ENCODE measurements at places on chromosomes 2 and 18. TPM values are rescaled to one million over a fixed set of nuclear protein-coding genes. Genes with fewer than 3 reads are reported as not detected.

DNA sequence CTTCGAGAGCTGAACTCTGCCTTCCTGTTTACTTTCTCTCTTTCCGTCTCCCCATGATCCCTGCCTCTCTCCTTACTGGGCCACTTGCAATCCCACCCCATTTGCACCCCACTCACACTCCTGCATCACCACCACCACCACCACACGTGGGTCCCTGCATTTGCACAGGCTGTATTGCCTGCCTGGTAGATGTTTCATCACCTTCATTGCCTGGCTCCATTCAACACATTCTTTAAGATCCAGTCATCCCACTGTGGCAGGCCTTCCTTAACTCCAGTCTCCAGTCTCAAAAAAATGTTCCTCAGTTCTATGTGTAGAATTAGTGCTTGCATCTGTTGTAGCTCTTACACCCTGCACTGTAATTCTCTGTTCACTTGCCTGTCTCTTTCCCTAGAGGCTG, 13.9 kb downstream of the NOSTRIN start:
- DNase-seq = no peak

DNA sequence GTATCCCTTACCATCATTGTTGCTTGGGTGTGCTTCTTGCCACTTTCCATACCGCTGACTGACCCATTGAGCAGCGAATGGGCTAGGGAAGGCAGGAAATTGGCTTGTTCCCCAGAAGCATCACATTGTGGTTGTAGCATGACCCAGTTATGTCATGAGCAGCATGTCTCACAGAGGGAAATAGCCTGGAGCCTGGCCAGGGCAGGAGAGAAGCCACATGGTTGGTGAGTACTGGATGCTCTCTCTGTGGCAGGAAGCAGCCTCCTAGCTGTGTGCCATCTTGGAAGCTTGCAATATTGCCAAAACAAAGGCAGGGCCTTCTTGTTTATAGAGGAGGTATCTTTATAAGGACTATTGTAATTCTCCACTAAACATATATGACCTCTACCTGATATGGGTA, 482.6 kb downstream of the PIK3C3 start:
- no peak for DNase-seq

GRCh38 chr2:216139884-216140283, 30.7 kb downstream of the XRCC5 start:
- DNase-seq = no peak

DNA sequence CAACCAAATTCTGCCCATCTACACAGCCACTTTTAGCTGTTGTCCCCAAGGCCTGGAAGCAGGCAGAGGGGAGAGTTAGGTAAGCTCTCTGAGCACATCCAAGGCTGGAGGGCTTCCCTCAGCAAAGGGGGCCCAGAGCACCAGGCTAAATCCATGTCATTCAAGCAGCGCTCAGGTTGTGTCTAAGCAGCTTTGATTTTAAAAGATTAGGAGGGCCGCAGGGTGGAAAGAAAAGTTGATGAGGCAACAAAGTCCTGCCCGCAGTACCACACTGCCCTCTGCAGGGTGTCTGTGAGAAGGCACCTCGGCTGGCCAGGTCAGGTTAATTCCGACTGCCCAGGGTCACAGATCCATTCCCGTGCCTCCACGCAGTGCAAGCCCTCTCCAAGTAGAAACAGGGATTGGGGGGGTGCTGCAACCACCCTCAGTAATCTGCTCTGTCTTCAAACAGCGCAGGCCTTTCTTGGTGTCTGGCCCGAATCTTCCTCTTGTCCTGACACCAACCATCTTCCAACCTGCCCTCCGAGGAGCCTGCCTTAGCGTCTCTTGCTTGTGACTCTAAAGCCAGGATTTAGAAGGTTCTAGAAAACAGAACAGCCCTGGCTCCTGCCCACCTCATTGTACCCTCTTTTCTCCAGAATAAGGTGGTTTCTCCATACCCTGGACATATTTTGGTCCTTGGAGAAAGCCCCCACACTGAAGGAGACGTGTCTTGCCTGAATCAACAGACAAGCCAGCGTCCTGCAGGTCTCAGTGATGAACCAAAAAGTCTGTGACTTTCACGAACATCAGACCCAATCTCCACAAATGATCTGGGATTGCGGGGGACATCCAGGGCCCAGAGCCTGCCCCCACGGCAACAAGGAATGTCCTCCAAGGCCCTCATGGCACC, 289.2 kb downstream of the TNS1 start:
- DNase-seq = peak; percentile 55

DNA sequence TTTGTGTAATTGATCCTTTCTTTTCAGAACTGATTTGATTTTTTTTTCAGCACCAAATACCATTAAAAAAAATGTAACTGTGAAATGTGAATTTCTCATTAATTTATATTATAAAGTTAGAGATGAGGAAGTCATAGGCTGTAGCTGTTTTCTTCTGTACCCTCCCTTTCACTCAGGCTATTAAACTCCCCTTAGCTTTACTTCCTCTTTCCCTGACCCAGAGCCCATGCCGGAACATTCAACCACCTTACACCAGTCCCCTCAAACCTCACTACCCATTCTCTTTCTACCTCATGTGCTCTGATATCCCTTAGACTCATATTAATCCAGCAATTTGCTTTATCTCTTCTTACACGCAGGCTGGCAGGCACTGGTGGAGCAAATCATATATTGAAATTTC, 12.4 kb downstream of the GALNT5 start:
- no peak for DNase-seq

DNA sequence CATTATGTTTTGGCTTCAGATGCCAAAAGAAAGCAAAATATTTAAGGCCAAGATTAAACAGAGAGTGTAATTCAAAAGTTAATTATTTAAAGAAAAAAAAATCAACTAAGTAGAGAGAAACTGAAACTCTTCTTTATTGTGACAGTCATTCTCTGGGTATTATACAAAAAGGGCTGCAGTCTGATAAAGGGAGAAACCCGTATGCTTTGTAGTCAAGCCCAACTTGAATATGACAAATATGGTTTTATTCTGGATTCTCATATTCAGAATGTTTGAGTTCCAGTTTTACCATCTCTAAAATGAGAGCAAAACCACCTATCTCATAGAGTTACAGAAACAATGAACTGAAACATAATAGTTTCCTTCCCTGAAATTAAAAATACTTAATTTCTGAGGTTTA, 8.2 kb downstream of the CDH2 start:
- no peak for DNase-seq

DNA sequence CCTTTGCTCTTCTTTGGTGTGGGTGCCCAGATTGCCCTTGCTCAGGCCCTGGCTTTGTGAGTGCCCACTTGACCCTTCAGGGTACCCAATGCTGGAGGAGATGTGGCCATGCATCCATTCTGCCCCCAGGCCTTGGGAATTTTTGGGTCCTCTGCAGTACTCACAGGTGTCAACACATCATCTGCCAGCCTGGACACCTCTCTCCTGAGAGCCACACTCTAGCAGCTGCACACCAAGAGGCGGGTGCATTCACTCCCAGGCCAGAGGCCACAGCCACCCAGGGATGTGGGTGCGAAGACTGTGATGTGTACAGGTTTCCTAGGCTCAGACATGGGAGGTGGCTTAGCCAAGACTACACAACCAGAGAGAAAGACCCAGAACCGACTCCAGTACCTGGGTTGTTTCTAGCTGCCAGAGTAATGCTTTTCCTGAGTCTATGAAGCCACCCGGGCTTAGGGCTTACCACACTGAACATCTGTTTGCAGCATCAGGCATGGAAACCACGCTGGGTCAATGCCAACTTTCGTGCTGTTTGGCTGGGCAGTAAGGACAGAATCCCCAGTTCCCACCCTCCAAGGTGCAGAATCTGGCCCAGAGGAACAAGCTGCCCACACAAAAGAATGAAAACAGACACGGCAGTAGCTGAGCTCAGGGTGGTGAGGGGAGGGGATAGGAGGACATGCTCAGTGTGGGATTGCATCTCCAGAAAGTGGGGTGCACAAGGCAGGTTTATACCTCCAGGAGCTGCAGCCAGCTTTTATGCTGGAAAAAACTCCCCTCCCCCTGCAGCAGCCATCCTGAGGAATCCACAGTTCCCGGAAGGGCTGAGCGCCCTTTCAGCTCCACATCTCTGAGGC, 40.1 kb downstream of the KCNF1 start:
- DNase-seq = no peak

GRCh38 chr2:34991508-34992274, 1363.9 kb upstream of the CRIM1 start:
- no peak for DNase-seq

DNA sequence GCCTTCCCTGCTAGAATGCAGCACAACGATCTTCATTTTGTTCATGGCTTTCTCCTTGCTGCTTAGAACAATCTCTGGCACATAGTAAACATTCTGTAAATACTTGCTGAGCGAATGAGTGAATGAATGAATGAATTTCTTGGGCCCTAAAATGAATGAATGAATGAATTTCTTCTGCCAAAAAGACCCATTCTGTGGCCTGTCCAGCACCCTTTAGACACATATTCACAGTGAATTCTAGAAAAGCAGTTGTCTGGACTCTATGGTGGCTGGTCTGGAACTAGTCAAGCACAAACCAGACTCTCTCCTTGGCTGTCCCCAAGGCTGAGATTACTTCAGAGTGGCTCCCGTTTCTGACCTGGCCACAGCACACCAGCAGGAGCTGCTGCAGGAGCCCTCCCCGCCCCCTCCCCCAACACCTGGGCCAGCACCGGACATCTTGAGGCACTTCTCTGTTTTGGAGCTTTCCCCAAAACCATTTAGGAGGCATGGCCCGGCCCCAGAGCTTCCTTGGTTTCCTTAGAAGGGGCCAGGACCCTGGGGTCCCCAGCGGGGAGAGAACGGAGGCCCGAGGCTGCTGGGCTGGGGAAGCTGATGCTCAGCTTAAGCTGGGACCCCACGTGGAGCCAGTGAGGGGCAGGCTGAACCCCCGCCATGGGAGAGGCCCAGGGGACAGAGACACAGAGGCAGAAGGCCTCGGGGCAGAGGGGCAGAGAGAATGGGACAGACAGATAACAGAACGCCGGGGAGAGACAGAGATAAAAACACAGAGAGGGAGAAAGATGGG, 159.0 kb downstream of the ZFP36L2 start:
- no peak for DNase-seq

- DNase-seq = no peak
Measured at GRCh38 chr18:46652372-46652771, 4.6 kb downstream of the LOXHD1 start.

DNA sequence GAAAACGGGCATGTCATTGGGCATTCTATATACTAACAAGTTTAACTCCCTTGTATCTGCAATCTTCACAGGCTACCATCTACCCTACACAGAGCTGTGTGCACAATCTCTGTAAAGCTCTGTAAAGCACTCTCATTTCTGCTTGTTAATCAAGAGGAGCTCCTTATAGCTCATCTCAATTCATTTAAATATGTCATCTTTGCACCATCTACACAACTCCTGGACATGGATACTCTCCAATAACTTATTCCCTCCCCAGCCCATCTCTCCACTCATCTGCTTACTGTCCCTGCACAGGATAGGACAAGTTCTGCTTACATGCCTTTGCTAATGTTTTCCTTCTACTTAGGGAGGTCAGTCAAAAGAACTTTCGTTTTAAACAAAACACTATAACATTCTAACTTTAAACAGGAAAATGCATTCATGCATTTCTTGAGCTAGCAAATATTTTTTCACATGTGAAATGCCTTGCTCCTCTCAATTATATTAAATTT, 61.4 kb downstream of the DPP4 start:
- no peak for DNase-seq

- DNase-seq = peak; percentile 81
Measured at GRCh38 chr18:48022531-48023329, 92.3 kb upstream of the SMAD2 start.

GRCh38 chr2:9213477-9214051, 7.0 kb downstream of the ASAP2 start:
- no peak for DNase-seq

GRCh38 chr2:11799826-11800225, 53.4 kb downstream of the LPIN1 start:
- no peak for DNase-seq

DNA sequence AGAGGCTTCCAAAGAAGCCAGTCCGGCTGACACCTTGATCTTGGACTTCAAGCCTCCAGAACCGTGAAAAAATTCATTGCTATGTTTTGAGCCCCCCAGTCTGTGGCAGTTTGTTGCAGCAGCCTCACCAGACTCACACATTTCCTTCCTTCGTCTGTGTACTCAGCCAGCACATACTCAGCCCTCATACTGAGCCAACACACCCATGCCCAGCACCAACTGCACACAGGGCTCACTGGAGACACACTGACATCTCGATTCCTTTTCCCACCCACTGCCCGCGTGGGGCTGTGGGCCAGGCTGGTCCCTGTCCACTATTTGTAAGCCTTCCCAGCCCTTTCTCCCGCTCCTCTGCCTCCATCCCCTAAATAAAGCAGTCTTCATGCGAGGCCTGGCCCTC, 24.1 kb upstream of the NMUR1 start:
- DNase-seq = no peak

DNA sequence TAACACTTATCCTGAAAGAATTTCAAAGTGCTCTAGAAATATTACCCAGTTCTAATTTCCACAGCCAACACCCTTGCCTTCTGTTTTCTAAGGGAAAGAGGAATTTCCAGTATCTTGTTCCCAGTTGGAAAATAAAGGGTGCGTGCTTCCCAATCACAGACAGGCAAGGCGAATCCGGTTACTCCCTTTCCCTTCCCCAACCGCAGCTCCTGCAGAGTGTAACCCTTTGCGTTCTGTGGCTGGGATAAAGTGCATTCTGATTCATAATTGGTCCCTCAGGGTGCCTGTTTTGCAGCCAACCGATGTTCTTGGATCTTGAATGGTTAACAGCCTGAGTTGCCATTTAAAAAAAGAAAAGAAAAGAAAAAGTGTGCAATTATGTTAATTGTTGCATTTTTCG, 40.6 kb upstream of the PGAP1 start:
- DNase-seq = no peak

GRCh38 chr18:13485182-13485581, 241.2 kb downstream of the FAM210A start:
- no peak for DNase-seq

DNA sequence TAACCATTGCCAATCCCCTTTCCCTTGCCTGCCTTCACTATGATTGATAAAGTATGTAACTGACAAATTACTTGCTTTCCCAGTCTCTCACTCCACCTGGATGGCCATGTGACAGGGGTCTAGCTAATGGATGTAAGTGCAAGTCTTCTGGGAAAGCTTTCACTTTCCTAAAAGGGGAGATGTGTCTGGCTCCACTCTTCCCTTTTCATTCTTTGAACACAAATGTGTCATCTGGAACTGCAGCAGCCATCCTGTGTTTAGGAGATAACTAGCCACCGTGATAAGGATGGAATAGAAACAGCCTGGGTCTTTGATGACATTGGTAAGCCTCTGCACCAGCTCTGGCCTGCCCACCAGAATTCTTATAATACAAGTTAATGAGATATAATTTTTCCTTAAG, 38.2 kb downstream of the SNRPD1 start:
- no peak for DNase-seq

- DNase-seq = no peak
Measured at GRCh38 chr2:207289295-207290018, 123.7 kb upstream of the KLF7 start.

- DNase-seq = no peak
Measured at GRCh38 chr2:19711470-19712372, 190.1 kb downstream of the TTC32 start.

GRCh38 chr2:140023291-140023690, 1243.1 kb upstream of the NXPH2 start:
- no peak for DNase-seq

LCT gene
- total RNA-seq = 0.02 TPM

CTAGE1 gene
- not detected for total RNA-seq

REG1B gene
- not detected for total RNA-seq

NPPC gene
- not detected for total RNA-seq

PCARE gene
- total RNA-seq = not detected

ANKRD36 gene
- 13.4 TPM for total RNA-seq

TRIM43 gene
- not detected for total RNA-seq

TACR1 gene
- total RNA-seq = 0.26 TPM

OTX1 gene
- total RNA-seq = 0.58 TPM

NEU2 gene
- total RNA-seq = not detected

OBSL1 gene
- 10.0 TPM for total RNA-seq

FARP2 gene
- 29.2 TPM for total RNA-seq

SP9 gene
- not detected for total RNA-seq

GKN1 gene
- total RNA-seq = 1.6 TPM
